Large intestine (tissue), 12 donors: ENCODE measurements at places on chromosomes 3 and 15. TPM values are rescaled to one million over a fixed set of nuclear protein-coding genes. Genes with fewer than 3 reads are reported as not detected.

ANXA2 gene
- 650 TPM for polyA plus RNA-seq

DNA sequence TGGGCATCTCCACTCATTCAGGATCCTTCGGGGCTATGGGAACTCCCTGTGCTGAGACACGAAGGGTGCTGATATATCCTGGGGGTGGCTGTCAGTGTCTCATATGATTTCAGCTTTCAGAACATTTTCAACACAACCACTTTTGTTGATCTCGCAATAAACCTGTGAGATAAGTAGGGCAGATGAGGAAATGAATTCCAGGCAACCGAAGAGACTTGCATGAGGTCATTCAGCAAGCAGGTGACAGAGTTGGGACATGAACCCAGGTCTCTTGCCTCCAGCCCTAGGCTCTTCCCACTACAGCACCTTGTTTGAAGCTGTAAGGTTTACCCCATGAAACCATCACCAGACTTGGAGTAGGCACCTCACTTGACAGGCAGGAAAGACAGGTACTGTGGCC, 16.6 kb downstream of the DUOX1 start:
- H3K27ac ChIP-seq: no peak overlapping the region
- DNase-seq: peak; percentile 65
- no peaks in the 10 kb centered on the region for H3K27me3 ChIP-seq
- H3K4me1 ChIP-seq: no peaks in the 10 kb centered on the region
- H3K4me3 ChIP-seq: no peak overlapping the region

DNA sequence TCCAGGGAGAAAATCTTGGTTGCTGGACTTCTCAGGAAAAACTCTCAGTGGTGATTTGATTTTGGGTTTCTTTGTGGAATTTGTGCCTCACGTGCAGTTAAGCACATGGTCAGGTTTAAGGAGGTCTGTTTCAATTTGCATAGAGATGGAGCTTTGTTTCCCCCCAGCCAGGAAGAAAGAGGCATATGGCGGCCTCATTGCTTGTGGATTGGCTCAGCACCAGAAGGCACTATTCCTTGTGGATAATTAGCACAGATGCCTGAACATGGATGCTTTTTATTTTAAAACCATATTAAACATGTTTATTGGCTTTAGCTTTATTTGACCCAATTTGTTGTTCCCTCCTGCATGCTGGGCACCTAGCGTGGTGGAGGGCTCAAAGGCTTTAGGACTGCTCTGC, 125.1 kb upstream of the RGMA start:
- no peak overlapping the region for H3K4me3 ChIP-seq
- no peaks in the 10 kb centered on the region for H3K4me1 ChIP-seq
- no peaks in the 10 kb centered on the region for H3K36me3 ChIP-seq

DNA sequence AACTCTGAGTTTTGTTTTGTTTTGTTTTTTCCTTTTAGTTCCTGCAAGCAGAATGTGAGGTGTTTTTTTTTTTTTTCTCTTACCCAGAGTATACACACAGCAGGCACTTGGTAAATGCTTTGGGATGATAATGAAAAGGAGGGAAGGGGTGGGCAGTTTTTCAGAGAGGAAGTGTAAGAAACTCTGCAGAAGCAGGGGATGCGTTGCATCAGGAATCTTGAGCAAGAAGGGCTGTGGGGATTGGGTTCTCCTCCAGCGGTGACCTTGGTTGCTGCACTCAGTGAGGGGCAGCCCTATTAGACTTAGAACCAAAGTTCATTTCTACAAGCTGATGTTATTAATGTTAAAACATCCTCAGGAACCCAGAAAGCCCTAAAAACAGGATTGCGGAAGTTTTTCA, 32.2 kb upstream of the TMEM158 start:
- no peak overlapping the region for H3K4me3 ChIP-seq
- no peak overlapping the region for H3K27ac ChIP-seq
- peaks cover 3% of the 10 kb centered on the region for H3K27me3 ChIP-seq

- H3K27ac ChIP-seq: no peak overlapping the region
- peaks cover 15% of the 10 kb centered on the region for H3K27me3 ChIP-seq
- DNase-seq: no peak
- no peak overlapping the region for H3K4me3 ChIP-seq
- H3K4me1 ChIP-seq: peaks cover 19% of the 10 kb centered on the region
These were observed 4.2 kb downstream of the LRRC2 start for GRCh38 chr3:46561951-46562350.

DNA sequence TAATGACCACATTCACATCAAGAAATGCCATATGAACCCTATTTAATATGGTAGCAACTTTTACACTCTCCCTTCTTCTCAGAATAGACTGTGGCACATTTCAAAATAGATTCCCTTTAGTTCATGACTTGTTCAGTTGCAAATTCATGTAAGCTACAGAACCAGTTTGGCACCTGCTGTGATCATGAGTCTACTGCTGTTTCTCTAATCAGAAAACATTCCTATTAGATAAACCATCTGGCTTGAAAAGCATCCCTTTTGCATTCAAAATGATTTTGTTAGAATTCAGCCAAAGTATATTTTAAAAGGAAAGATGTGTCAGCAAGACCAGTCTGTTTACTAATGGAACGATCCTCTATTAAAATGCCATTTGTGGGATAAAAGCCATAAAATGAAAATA, 304.4 kb downstream of the BCHE start:
- H3K27me3 ChIP-seq: no peaks in the 10 kb centered on the region
- no peaks in the 10 kb centered on the region for H3K36me3 ChIP-seq

DNA sequence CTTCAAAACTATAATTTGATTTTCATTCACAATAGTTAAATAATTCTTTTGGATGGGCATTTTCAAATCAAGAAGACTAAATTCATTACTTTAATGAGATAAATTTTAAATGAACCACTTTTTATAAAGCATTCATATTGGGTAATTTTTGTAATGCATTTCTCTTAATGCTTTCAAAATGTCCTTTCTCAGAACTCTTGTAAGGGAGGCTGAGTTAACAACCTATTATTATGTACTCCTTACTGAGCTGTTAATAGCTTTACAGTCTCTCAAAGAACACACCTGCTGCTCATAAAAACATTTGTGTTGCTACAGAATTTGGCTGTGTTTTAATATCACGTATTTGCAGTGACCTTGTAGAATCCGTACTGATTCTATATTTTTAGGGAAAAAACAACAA, 334.0 kb upstream of the ARL6 start:
- no peaks in the 10 kb centered on the region for H3K4me1 ChIP-seq
- H3K27me3 ChIP-seq: no peaks in the 10 kb centered on the region
- H3K36me3 ChIP-seq: no peaks in the 10 kb centered on the region
- H3K27ac ChIP-seq: no peak overlapping the region

DNA sequence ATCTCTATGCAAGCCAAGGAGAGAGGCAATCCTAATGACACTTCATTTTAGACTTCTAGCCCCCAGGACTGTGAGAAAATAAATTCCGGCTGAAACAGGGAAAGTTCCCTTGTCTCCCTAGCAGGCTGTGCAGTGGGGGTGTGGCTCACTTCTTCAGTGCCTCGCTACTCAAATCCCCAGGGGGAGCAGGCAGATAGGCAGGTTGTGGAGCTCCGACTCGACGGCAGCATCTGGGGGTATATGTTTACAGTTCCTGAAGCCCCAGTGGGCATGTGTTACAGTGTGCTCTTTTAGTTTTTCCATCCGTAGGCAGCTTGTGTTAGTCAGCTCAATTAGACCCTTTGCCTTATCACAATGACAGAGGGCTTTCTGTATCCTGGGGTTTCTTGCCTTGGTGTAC, 836.5 kb downstream of the PDCD6IP start:
- no peak for DNase-seq
- no peak overlapping the region for H3K4me3 ChIP-seq
- no peak overlapping the region for H3K27ac ChIP-seq
